Mesenchymal stem cell (in vitro differentiated cells and primary cell): ENCODE measurements at places on chromosomes 5 and 9.

DNA sequence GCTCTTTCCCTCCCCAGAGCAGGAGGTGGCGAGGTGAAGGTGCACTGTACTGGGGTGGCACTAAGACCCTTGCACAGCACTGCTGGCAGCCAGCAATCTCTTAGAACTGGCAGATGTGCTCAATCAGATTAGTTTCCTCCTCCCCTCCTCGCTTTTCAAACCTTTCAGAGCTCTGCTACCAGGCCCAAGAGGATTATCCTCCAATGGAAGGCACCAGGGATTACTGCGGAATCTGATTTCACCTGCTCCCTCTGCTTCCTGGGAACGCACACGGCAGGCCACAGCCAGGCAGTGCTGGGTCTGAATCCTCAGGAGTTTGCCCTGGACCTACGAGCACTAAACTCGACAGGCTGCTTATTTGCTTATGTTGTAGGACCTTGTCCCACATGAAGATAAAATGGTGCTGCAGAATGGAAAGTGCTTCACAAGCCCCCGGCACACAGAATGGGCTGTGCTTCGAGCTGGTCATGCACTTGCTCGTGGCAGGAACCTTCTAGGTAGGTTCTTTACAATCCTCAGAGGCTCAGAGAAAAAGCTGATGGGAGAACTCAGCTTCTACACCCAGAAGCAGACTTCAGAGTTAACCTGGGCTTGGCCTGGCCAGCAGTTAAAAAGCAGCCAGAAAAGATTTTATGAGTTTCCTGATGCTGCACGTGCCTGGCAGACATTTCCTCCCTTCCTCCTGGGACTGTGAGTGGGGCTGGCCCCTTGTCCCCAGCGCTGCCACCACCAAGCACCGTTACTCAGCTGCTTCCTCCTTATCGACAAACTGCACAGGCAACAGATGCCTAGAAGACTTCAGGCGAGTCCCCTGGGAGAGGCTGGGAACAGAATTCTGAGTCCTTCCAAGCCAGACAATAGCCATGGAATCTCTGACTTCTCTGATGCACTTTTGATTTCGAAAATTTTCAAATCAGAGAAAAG is 33.1 kb downstream of the FABP6 start:
- DNase-seq, result peak; percentile 30

GRCh38 chr5:130975299-130975698 is 189.8 kb downstream of the HINT1 start:
- no peak for DNase-seq

DNA sequence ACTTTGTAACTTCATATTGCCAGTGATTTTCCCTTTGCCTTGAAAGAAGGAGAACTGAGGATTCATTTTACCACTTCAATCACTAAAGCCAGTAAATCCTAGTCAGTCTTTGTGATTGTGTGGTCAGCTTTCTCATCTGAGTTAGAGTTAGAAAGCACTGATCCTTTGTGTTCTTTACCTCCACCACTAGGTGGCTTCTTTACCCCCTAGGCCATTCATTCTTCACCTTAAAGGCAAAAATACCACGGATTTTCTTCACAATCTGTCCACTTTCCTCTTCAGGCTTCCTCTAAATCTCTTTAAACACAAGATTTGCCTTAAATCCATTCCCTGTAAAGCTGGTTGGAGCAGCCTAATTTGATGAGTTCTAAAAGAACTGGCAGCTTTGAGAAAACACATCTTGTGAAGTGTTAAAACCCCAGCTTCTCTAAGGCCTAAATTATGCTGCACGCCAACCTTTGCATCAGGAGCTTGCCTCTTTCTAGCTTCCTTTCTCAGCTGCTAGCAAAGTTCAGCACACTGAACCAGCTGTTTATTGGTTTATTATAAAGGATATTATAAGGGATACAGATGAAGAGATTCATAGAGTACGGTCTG is 20.4 kb downstream of the BDP1 start:
- DNase-seq, result peak; percentile 37

DNA sequence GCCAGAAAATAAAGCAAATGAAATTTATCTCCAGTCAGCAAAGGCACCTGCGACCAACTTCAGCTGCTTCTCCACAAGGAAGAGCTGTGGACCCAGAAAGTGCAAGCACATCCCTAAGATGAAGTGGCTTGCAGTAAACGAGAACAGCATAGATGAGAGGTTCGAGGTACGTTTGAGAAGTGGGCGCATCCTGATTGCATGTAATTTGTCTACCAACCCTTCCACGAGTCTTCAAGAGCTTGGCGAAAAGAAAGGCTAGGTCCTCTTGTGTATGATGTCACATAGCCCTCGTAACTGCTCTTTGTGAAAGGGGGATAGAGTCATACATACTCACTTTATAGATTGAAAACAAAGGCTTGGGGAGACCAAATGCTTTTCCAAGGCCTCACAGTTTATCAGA is 6.0 kb upstream of the LCP2 start:
- no peak for DNase-seq

- DNase-seq, result no peak
Observed at GRCh38 chr5:11497651-11498050, 406.6 kb downstream of the CTNND2 start.

DNA sequence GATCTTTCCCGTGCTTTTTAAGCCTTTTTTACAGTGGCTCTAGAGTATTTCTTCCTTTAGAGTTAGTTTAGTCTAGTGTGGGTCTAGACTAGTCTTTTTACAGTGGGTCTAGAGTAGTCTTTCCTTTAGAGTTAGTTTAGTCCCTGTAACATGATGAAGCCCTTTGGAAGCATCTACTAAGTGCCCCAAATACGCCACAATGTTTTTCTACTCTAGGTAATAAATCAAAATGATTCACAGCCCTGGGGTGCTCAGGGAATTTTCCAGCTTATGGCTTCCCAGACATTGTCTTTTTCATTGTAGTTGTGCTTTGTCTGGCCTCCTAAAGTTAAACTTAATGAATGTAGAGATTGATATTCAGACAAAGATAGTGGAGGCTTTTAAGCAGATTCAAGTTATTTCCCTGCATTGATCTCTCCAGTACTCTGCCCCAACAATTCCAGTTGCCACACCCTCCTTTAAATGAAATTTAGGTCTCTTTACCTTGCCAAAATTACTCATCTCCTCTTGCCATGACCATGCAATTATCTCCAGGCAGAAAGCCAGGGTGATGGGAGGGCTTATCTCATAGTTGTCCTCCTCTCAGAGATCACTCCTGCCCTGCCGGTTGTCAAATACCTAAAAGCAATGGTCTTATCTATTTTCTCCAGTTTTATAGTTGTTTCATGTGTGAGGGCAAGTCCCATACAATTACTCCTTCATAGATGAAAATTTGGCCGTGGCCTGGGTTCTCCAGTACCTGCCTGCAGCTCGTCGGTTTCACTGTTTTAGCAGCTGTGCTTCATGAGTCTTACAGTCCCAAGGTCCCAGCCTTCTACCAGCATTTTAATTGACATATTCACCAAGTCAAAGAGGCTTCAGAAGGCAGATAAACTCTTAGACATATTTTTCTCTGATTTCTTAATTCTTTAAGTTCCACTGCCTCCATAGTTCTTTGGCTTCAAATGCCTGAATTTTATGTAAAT is 794.0 kb upstream of the COX7C start:
- DNase-seq, result no peak

GRCh38 chr5:173745123-173745522 is 128.7 kb upstream of the BOD1 start:
- no peak for DNase-seq

GRCh38 chr5:32908641-32909040 is 197.5 kb downstream of the NPR3 start:
- DNase-seq, result peak; percentile 2

DNA sequence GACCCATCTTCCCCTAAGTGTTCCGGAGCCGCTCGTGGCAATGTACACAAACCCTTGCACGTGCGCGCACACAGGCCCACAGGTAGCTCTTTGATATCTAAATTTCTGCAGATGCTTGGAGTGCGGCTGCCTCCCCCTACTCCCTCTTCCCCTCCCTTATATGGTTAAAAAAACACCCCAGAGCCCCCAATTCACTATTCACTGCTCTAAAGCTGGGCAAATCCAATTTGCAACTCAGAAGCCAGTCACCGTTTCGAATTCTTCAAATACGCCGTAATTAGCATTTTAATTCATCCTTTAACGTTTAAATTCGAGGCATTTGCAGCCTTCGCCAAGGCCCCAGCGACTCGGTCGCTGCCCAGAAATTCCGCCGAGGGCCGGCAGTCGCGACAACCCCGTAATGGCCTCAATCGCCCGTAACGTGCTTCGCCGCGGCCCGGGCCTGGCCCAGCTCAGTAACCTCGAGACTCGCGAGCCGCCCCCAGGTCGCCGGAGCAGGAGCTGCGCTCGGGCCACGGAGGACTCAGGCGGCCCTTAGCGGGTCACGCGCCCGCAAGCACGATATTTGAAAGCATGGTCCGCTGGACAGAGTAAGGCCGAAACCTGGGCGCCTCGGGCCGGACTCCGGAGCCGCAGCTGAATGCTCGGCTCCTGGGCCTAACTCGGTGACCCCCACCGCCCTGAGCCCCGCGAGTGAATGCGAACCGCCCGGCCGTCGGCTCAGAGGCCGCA is 1.3 kb downstream of the IRX2 start:
- DNase-seq, result no peak

GRCh38 chr5:151683444-151683843 is 3.3 kb downstream of the SPARC start:
- DNase-seq, result no peak

DNA sequence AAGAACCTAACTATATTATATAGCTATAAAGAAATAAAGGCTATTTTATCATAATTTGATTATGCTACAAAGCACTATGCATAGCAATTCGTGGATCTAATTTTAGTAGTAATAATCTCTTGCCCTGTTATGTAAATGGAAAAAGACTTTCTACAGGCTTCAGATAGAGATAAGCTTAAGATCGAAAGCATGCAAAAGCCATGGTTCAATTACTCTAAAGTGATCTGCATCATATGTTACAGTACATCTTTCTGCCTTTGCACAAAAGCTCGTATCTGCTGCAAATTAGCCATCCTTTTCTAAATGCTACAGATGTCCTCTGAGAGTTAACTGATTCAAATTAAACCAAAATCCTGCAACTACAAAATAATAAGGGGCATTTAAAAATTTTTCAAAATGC is 234.8 kb upstream of the TMEM161B start:
- DNase-seq, result no peak

GRCh38 chr5:73192370-73192769 is 19.4 kb downstream of the TMEM174 start:
- DNase-seq, result no peak

DNA sequence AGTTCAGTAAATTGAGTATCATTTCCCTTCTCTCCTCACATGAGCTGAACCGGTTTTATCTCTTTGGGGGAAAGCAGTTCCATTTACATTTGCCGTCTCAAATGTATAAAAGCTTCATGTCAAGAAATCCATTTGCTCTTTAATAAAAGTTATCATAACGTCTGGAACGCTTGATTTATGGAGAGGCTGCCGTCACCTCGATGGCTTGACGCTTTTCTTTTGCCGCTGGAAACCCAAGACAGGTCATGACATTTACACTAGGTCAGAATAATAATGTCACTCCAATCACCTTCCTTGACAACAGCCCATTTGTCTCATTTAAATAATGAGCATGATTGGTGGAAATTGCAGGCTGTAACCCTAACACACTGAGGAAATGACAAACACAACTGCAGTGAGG is 443.4 kb downstream of the IRX1 start:
- DNase-seq, result no peak

- peak; percentile 62 for DNase-seq
Observed at GRCh38 chr9:115006660-115007059, 76.3 kb upstream of the TNFSF8 start.

DNA sequence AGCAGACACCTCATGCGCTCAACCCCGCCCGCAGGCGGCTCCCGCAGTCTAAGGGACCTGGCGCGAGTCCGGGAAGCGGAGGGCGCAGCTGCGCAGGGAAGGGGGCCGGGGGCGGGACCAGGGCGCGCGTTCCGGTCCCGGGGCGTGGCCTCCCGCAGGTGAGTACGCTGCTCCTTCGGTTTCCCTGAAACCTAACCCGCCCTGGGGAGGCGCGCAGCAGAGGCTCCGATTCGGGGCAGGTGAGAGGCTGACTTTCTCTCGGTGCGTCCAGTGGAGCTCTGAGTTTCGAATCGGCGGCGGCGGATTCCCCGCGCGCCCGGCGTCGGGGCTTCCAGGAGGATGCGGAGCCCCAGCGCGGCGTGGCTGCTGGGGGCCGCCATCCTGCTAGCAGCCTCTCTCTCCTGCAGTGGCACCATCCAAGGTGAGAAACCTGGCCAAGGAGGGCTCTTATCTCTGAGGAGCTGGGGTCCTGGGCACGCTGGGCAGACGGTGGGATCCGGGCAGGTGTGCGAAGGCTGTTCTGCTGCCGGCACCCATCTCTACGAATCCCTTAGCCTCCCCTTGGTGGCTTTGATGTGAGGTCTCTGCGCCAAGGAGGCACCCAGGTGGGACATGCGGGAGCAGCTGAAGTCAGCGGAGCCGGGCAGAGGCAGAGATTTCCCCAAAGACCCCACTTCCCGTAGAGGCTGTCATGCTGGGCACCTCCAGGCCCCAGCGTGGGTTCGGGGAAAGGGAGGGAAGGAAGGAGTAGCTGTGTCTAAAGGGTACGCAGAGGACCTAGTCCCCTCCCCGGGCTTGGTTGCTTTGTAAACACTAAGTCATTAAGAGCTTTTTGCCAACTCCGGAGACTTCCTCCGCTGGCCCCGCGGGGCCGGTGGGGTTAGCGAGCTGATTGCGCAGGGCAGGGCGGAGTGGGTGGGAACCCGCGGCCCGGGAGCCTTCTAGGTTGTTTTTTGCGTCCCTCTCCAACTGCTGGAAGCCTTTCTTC is at the start of gene F2RL1:
F2RL1 (plus strand) TSS at position 187 of the 988 bp plus-strand sequence; CDS start at position 340, 153 bp downstream.
- peak; percentile 80 for DNase-seq

- no peak for DNase-seq
Observed at GRCh38 chr9:93477397-93477796, 24.0 kb upstream of the FAM120AOS start.

DNA sequence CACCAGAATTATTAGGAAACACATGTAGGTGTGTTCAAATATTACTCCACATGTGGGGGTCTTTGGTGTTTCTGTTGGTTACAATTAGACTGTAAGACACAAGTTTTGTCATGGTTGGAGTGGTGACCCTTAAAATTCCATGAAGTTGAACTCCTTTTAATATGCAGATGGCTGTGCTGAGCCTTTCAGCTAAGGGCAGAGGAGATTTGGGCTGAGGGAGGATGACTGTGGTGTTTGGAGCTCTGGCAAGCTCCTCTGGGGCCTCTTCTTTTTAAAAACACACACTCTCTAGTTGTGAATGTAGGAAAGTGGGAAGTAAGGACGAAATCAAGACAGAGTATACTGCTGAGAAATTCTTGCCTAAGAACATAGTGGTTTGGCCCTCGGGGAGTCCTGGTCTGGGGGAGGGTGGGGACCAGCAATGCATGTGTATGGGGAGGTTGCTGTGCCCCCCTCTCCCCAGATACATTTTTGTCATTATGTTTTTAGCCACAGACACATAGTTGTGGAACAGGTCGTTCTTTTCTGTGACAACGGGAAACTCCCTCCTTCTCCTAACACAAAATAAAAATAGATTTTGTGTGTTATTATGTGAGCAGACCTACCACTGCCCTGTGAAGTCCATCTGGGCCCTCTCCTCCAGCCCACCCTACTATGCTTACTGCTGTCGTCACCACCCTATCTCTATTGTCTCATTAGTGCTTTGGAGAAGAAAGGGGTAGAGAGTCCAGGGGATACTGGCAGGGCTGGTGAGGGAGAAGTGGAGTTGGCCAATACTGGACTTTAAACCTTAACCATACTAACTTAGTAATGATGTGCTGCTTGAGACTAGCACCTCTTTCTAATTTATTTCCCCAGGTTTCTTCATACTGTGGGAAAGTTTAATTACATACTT is 10.0 kb downstream of the SMARCA2 start:
- no peak for DNase-seq

GRCh38 chr9:132539096-132539495 is 43.3 kb upstream of the BARHL1 start:
- DNase-seq, result no peak

- DNase-seq, result no peak
Observed at GRCh38 chr9:109139851-109140250, 20.1 kb upstream of the TMEM245 start.

- DNase-seq, result no peak
Observed at GRCh38 chr5:1185038-1185627, 16.3 kb upstream of the SLC6A19 start.
